CD8-positive, alpha-beta T cell (primary cell): ENCODE measurements at places on chromosomes 2 and 18.

- DNase-seq, result no peak
Observed at GRCh38 chr2:240278661-240279060, 138.2 kb upstream of the OTOS start.

GRCh38 chr2:223314811-223315210 is 262.8 kb downstream of the KCNE4 start:
- DNase-seq, result no peak

GRCh38 chr18:57057890-57058289 is 89.0 kb upstream of the BOD1L2 start:
- no peak for DNase-seq

DNA sequence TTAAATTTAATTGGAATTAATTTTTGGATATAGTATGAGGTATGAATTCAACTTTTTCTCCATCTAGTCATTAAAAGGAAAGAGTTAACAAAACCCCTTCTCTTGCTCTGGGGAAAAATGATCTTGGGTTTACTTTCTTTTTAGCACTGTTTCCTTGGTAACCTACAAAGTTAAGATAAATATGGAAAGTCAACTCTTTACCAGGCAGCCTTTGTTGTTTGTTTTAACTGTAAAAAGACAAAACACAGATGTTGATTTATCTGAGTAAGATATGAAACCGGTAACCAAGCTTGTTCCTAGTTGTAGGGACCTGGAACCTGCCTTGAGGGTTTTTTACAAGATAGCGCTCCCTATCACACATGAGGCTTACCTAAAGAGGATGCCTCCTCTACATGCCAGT is 10.1 kb upstream of the SANBR start:
- DNase-seq, result no peak

DNA sequence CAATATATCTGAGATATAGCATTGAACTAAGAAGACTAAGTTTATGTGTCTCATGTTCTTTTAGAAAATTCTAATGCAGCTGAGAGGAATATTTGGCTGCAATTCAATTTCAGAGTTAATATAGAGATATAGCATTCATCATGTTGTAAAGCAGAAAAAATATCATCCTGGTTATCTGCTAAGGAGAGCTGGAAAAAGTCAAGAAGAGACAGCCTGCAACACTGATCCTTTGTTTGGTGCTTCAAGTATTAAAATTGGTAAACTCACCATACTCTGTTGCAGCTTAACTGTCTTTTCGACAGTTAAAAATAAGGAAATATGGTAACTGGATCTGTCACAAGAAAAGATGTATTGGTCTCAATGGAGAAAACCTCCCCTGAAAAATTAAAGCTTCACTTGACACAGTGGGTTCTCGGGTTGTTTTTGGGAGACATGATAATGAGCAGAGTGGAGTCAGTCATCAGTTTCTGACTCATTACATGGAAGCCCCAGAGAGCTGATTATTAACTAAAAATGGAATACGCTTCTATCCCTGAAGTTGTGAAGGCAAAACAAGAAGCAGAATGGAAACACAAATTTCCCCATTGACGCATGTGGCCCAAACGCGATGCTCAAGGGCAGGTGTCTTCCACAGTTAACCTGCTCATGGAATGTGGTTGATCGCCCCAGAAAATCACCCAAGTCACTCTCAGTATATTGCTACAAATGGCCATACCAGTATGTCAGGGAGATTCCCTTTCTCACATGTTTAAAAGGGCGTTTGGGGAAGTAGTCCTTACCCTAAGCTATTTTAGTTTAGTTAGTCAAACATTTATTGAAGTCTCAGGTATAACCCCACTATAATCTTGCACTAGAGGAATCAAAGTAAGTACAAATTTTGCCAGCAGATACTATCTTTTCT is 8.2 kb downstream of the BCL2 start:
- no peak for DNase-seq

GRCh38 chr2:28137221-28137620 is 246.7 kb downstream of the BABAM2 start:
- DNase-seq, result no peak

- DNase-seq, result no peak
Observed at GRCh38 chr2:12048550-12048949, 302.1 kb downstream of the LPIN1 start.
